Breast epithelium (tissue), 4 donors: ENCODE measurements at places on chromosomes 16 and 17. TPM values are rescaled to one million over a fixed set of nuclear protein-coding genes. Genes with fewer than 3 reads are reported as not detected.

Gene TBC1D3D
- not detected for total RNA-seq

Gene RAB40C
- 29.1 TPM for total RNA-seq

Gene PDF
- total RNA-seq = 13.9 TPM

Gene HAS3
- total RNA-seq = 10.5 TPM

Gene SPNS2
- total RNA-seq = 5.3 TPM

Gene GINS3
- total RNA-seq = 4.5 TPM

- no peak for DNase-seq
- H3K36me3 ChIP-seq = no peaks in the 10 kb centered on the region
- H3K4me3 ChIP-seq = no peak overlapping the region
- H3K27me3 ChIP-seq = no peaks in the 10 kb centered on the region
- no peak overlapping the region for H3K27ac ChIP-seq
Measured at GRCh38 chr16:68217506-68217905, 18.4 kb downstream of the ESRP2 start.

GRCh38 chr16:69386596-69386995 lies 789 bp upstream of the TERF2 start:
- peak overlapping the region; percentile 76 for H3K4me3 ChIP-seq
- no peaks in the 10 kb centered on the region for H3K36me3 ChIP-seq

DNA sequence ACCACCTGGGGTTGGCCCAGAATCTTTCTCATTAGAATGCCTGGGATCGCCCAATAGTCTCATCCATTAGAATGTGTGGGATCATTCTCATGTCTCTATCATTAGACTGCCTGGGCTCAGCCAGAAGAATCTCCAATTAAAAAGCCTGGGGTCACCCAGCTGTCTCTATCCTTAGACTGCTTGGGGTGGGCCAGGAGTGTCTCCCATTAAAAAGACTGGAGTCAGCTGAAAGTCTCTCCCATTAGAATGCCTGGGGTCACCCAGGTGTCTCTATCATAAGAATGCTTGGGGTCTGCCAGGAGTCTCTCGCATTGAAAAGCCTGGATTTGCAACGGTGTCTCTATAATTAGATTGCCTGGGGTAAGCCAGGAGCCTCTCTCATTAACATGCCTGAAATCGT lies 2225.7 kb downstream of the TP53TG3F start:
- H3K27ac ChIP-seq = no peak overlapping the region
- H3K27me3 ChIP-seq = no peaks in the 10 kb centered on the region
- H3K4me1 ChIP-seq = no peaks in the 10 kb centered on the region
- no peak for DNase-seq

DNA sequence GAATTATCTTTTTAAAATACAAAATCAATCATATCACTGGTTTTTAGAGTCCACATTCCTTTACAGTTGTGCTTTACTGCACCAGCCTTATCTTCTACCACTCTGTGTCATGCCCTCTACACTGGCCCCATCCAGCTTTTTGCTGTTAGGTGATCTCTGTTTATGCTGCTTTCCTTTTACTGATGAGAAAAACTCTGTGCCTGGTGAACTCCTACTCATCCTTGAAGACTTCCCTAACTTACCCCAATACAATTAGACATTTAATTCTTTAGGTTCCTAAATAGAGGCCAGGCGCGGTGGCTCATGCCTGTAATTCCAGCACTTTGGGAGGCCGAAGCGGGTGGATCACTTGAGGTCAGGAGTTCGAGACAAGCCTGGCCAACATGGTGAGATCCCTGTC lies 64.6 kb downstream of the MRTFB start:
- no peaks in the 10 kb centered on the region for H3K36me3 ChIP-seq
- no peaks in the 10 kb centered on the region for H3K27me3 ChIP-seq

GRCh38 chr16:8887952-8888560 lies 5.9 kb downstream of the LITAFD start:
- H3K4me1 ChIP-seq = no peaks in the 10 kb centered on the region
- H3K36me3 ChIP-seq = no peaks in the 10 kb centered on the region
- no peak overlapping the region for H3K4me3 ChIP-seq
- H3K27ac ChIP-seq = peak overlapping the region; percentile 26
- no peaks in the 10 kb centered on the region for H3K27me3 ChIP-seq
- DNase-seq = no peak

- H3K36me3 ChIP-seq = no peaks in the 10 kb centered on the region
- H3K27me3 ChIP-seq = no peaks in the 10 kb centered on the region
- no peak overlapping the region for H3K4me3 ChIP-seq
- no peaks in the 10 kb centered on the region for H3K4me1 ChIP-seq
- DNase-seq = no peak
Measured at GRCh38 chr16:64409783-64410210, 712.1 kb downstream of the CDH11 start.

DNA sequence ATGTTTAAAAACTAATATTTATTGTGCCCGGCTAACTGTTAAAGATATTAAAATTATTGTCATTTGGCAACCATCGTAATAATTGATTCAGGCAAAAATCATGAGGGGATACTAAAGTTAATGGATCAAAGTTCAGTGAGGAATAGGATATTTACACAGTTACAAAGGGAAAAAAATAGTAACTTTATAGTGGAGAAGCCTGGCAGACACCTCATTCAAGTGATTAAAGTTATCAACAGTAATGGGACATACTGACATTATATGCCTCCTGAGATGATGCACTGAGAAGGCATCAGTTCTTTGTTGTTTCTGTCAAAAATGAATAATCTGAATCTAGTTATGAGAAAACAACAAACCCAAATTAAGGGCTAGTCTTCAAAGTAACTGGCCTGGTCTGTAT lies 77.1 kb downstream of the NLK start:
- DNase-seq = no peak
- H3K4me1 ChIP-seq = no peaks in the 10 kb centered on the region
- H3K4me3 ChIP-seq = no peak overlapping the region

GRCh38 chr16:68287276-68288251 lies 23.2 kb downstream of the SLC7A6OS start:
- H3K27me3 ChIP-seq = no peaks in the 10 kb centered on the region
- no peak overlapping the region for H3K4me3 ChIP-seq
- no peaks in the 10 kb centered on the region for H3K36me3 ChIP-seq

- no peaks in the 10 kb centered on the region for H3K4me1 ChIP-seq
- DNase-seq = no peak
- no peaks in the 10 kb centered on the region for H3K27me3 ChIP-seq
- no peak overlapping the region for H3K27ac ChIP-seq
Measured at GRCh38 chr16:27704252-27704651, 154.3 kb downstream of the KATNIP start.

DNA sequence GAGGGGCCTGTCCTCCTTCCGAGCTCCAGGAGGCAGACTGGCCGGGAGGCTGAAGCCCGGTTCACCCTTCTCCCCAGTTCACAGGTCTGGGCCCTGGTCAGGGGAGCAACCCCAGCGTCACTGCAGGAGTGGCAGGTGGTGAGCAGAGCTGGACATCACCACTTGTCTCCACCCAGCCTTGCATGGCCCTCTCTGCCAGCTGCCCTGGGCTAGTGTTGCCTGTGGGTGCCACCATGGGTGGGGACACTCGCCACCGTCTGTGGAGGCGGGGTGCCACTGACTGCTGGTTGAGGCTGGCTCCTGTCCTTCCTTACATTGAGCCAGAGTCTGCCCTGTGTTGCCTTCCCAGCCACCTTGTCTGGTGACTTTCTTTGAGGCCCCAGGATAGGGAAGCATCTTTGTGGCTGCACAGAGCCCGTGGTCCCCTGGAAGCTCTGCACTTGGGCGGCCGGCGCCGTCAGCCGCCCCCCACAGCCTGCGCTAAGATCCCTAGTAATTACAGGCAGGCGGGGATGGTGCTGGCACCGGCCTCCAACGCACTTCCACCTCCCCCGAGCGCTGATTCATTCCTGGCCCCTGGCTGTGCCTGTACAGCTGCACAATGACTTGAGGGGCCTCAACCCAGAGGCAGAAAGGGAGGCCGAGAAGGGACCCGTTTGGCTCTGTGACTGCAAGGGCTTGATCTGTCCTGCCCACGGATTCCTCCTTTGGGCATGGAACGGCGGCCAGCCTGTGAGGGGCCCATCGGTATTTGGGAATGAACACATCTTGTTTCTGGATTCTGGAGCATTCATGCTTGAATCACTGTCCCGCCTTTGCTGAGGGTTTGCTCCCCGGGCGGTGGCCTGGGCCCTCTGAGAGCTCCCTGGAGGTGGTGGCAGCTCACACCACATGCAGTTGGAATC lies 5.2 kb downstream of the BAIAP2 start:
- peaks cover 14% of the 10 kb centered on the region for H3K4me1 ChIP-seq
- DNase-seq = no peak
- H3K36me3 ChIP-seq = no peaks in the 10 kb centered on the region
- no peak overlapping the region for H3K4me3 ChIP-seq
- peak overlapping the region; percentile 80 for H3K27ac ChIP-seq
- no peaks in the 10 kb centered on the region for H3K27me3 ChIP-seq

GRCh38 chr17:68533887-68534694 lies 21.9 kb downstream of the PRKAR1A start:
- no peak for DNase-seq
- H3K4me1 ChIP-seq = no peaks in the 10 kb centered on the region
- no peaks in the 10 kb centered on the region for H3K27me3 ChIP-seq
- peaks cover 10% of the 10 kb centered on the region for H3K36me3 ChIP-seq

DNA sequence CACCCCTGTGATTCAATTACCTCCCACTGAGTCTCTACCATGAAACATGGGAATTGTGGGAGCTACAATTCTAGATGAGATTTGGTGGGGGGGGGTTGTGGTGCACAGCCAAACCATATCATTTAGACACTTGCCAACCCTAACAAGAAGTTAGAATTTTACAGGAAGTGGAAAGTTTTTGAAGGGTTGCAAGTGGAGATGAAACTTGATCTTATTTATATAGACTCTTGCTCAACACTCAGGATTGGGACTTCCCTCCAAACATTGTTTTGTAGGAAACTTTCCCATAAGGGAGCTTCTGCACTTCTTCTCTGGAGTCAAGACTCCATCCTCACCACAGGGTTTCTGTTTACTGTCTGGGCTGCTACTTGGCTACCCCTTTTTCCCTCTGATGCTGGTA lies 266.7 kb upstream of the CDH11 start:
- no peaks in the 10 kb centered on the region for H3K36me3 ChIP-seq
- no peak overlapping the region for H3K27ac ChIP-seq
- no peak overlapping the region for H3K4me3 ChIP-seq
- no peaks in the 10 kb centered on the region for H3K4me1 ChIP-seq
- no peaks in the 10 kb centered on the region for H3K27me3 ChIP-seq

DNA sequence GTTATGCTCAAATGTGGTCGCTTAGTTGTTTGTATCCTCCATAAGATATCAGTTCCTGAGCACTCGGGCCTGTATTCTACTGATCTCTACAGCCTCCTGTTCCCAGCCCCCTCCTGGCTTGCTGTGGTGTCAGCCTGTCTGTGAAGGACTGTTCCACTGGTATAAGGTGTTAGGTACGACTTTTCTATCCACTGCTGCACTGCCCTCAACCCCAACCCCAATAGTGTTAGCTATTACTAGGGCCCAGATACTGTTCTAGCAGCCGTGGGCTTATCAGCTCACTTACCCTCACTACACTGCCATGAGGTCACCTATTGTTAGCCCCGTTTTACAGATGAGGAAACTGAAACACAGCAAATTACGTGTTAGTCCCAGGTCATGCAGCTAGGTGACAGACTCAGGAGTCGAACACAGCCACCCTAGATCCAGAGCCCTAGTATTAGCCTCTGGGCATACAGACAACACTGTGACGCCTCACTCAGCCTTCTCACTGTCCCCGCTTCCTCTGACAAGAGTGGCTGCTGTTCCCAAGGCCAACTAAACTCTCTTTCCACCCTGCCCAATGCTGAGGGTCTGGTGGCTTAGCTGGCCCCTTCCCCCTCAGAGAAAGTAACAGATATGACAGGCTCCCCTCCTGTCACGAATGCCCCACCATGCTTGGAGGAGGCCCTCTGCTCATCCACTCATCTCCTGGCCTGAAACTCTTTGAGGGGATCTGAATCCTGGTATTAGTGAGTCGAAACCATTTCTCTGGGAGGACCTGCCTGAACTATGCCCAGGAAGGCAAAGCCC lies 25.6 kb upstream of the ZNF652 start:
- H3K4me3 ChIP-seq = no peak overlapping the region
- DNase-seq = no peak
- H3K36me3 ChIP-seq = no peaks in the 10 kb centered on the region
- no peaks in the 10 kb centered on the region for H3K27me3 ChIP-seq
- peaks cover 4% of the 10 kb centered on the region for H3K4me1 ChIP-seq

DNA sequence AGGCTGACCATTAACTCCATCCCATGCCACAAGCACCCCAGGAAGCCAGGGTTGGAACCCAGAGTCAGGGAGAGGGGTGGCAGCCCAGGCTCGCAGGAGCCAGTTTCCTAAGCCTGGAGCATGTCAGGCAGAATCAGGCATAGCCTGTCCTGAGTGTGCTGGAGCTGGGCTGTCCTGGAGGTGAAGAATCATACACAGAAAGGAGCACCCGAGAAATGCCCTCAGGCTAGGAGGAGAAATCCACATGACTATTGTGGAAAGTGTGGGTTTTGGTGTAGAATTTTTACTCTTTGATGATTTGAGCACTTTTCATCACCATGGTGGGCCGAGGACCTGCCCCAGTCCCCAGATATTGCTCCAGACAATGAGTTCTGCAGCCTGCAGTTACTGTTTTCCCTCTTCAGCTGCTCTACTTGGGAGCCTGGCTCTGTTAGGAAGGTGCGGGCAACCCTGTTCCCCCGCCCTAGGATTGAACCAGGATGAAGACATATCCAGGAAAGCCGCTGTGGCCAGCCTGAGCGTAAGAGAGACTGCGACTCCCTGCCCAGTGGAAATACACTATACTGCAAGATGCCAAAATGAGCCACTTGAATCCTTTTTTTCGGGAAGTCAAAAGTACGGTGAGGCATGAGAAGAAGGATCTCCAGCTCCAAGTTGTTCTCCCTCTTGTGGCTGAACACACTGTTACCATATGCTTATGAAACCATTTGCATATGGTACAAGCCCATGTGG lies 29.0 kb upstream of the HEATR6 start:
- H3K4me3 ChIP-seq = no peak overlapping the region
- H3K27me3 ChIP-seq = no peaks in the 10 kb centered on the region
- no peaks in the 10 kb centered on the region for H3K4me1 ChIP-seq
- H3K36me3 ChIP-seq = no peaks in the 10 kb centered on the region
- DNase-seq = no peak
- H3K27ac ChIP-seq = no peak overlapping the region
